BE2C (cell line): ENCODE measurements at places on chromosomes 7 and 10.
A peak's percentile ranks its signal among the peaks of the same experiment; 100 is the strongest.

- no peak for DNase-seq
Observed at GRCh38 chr10:51615764-51616298, 83.6 kb downstream of the CSTF2T start.

GRCh38 chr10:61605221-61605620, 57.5 kb upstream of the CABCOCO1 start:
- DNase-seq, result no peak

DNA sequence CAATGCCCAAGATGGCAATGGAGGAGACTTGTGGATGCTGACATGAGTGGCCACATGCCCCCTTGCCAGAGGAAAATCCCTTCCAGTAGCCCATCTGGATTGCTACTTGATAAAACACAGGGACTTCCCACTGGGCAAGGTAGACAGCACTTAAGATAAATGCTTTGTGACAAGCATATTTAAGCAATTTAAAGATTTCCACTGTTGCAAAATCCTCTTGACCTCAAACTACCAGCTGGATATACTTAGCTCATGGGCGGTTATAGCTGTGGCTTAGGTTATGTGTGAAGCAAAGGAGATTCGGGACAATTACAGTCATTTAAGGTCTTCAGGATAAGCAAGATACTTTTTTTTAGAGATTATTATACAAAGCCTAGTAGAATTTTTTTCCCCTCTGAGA, 238.1 kb downstream of the BMPER start:
- no peak for DNase-seq

GRCh38 chr7:101869026-101869900, 51.8 kb downstream of the CUX1 start:
- no peak for DNase-seq

- DNase-seq, result peak; percentile 60
Observed at GRCh38 chr10:86654411-86655172, at the start of gene OPN4. TSS of gene OPN4 (plus strand) at chr10:86654547. CDS start at chr10:86654784, 237 bp downstream.

DNA sequence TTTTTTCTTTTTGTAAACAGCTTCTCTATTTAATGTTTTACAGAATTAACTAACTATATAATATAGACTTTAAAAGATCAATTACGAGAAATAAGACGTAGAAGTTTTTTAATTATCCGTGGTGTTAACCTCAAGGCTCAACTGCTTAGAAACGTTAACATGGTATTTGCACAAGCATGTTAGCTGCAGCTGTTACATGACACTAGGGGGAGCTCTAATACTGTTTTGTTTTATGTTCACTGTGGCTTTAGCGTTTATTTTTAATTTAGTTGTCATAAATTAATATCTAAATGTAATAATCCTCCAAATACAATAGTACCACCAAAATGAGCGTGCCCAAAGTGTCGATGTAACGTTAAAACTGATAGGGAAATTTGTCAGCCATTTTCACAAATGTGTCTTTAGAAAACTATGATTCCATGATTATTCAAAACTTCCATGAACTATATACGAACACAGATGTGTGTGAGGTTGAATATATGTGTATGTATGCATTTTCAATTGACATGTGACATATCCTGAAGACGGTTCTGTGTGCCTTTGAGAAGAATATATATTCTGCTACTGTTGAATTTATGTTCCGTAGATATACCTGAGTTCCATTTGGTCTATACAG, 828.8 kb upstream of the MBL2 start:
- DNase-seq, result no peak

DNA sequence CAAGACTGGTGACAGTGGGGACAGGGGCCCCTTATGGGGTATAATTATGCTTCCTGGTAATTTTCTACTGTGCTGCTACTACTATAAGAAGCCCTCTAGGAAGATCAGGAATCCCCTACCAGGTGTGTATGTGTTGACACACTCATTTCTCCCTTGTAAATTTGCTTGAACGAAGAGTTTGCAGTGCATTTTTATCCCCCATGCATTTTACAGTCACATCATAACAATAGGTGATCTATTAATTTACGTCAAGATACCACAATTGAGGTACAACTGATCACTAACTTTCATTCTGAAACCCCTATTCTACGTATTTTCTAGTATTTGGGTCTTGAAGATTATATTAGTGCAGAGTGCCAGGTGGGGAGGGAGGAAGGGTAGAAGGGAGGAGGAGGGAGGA, 252.2 kb downstream of the NSUN6 start:
- no peak for DNase-seq

DNA sequence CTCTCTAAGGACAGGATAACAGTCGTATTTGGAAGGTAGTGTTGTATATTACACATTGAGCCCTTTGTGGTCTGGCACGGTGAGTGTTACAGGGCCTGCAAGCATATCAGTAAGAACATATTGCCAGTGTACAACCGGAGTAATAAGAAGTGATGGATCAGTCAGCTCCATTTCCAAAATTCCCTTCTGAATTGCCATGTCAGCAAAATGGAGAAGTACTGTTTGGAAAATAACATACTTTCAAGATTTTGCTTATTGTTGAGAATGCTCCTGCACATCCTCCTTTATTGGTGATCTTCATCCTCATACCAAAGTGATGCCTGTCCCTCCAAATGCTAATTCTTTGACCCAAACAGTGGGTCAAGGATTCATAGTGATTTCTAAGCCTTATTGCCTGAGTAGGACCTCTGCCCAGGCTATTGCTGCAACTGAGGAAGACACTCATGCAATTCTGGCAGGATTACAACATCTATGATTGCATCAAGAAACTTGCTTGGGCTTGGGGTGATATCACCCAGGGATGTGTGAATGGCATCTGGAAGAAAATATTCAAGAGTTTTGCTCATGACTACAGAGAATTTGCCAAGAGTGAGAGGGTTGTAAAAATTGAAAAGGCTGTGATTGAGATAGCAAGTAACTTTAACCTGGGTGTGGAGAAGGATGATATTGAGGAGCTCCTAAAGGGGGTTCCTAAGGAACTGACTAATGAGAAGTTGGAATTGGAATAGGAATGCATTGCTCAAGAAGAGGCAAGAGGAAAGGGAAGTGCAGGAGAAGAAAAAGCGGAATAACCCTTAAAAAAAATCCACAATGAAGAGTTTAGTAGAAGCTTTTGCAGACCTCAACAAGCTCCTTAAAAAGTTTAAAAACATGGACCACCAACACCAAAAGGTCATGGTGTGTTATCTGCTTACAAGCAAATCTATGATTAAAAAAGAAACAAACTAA, 452.2 kb upstream of the SORCS1 start:
- no peak for DNase-seq

- peak; percentile 46 for DNase-seq
Observed at GRCh38 chr10:91887272-91888076, 21.8 kb downstream of the FGFBP3 start.

GRCh38 chr7:69962186-69963065, 364.2 kb downstream of the AUTS2 start:
- peak; percentile 53 for DNase-seq

DNA sequence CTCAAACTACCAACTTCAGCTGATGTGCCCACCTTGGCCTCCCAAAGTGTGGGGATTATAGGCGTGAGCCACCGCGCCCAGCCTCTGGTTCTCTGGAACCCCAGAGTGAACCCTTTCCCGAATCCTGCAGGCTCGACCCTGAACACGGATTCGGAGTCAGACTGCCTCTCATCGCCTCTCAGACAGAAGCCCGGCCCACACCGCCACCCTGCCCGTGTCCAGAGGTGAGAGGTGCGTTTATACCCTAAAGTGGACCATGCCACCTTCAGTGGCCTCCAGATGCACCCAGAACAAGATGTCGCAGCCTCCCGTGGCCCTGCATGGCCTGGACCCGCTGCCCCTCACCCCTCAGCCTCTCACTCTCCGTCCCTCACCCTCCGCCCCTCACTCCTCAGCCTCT, 64.9 kb upstream of the GNA12 start:
- no peak for DNase-seq

DNA sequence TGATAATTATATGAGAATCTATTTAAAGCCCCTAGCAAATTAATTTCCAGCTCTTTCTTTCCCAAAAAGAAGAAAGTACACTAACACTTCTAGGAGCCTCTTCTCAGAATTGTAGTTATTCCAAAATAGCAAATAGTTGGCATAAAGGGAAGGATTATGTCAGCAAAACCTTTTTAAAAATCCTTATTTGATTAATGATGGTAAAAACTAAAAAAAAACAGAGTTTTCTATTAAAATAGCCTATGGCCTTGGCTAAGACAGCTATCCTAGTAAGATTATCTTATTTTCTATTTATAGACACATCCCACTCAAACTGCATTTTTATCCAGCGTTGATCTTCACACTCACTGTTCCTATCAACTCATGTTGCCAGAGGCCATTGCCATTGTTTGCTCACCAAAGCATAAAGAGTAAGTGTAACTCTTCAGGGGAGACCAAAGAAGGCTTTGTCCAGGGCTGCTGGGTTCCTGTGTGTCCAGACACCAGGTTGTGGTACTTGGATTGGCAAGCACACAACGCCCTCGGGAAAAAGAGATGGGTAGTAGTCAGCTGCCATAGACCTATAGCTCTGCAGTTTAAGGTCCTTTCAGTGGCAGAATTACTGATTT, 31.5 kb downstream of the ACTA2 start:
- peak; percentile 35 for DNase-seq

DNA sequence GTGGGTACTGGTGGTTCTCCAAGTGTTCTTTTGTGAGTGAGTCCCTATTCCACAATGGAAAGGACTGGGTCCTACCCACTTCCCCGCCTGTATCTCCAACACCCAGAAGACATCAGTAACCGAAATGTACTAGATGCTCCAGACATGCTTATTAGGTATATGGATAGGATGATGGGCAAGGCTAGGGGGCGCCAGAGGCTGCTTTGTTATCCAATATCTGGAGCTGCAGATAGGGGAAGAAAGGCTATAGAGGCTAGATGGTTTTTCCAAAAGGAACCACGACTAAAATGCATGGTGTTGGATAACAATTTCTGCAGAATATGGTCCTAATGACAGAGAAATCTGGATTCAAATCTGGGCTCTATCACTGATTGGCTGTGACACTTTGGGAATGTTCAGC, 56.2 kb upstream of the TM9SF3 start:
- DNase-seq, result peak; percentile 58

DNA sequence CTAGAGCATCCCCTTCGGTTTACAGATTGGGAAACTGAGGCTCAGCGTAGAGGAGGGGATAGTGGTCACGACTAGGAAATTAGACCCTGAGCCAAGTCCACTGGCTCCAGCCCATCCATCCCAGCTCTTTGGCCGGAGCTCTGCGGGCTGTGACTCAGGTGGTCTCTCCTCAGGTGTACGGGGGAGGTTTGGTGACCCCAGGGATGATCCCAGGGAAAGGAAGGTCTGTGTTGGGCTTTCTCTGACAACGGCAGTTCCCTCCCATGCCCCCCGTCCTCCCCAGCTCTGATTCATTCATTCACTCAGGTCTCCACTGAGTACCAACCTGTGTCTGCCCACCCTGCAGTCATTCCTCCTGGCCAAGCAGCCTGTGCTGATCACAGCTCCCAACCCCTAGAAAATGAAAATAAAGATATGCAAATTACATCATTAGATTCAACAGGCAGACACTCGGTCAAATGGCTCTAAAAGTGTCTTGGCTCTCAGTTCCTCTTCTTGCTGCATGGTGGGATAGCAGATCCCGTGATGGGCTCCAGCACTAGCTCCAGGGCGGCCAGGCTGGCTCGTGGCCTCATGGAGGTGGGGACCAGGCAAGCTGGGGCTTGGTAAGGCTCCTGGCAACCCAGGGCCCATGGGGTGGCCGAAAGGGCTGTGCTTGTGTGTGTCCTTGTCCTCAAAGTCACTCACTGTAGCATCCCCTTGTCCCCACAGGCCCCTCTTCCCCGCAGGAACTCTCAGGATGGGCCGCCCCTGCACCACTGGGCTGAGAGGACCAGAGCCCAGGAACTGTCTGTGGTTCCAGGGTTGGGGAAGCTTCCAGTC, 37.8 kb downstream of the CLRN3 start:
- no peak for DNase-seq

DNA sequence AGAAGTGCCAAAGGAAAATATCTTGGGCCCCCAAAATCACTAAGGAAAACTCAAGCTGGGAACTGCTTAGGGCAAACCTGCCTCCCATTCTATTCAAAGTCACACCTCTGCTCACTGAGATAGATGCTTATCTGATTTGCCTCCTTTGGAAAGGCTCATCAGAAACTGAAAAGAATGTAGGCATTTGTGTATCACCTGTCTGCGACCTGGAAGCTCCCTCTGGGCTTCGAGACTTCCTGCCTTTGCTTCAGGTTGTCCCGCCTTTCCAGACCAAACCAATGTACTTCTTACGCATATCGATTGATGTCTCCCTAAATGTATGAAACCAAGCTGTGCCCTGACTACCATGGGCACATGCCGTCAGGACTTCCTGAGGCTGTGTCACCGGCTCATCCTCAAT, 14.5 kb upstream of the LRRC72 start:
- DNase-seq, result no peak

- peak; percentile 23 for DNase-seq
Observed at GRCh38 chr10:103667356-103667755, 173.9 kb downstream of the NEURL1 start.

DNA sequence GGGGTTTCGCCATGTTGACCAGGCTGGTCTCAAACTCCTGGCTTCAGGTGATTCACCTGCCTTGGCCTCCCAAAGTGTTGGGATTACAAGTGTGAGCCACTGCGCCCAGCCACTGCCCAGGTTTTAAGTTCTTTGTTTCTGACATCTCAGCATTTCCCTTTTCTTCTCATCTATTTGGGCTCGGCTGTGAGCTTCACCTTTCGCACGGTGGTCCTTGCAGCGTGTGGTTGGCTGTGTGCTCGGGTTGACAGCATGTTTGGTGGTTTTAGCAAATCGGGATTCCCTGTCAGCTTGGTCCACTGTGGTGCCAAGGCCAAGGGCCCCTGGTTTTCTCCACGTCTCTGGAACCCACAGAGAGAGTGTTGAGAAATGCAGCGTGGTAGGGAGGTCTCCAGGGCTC, 138.8 kb downstream of the DNAJB6 start:
- no peak for DNase-seq

DNA sequence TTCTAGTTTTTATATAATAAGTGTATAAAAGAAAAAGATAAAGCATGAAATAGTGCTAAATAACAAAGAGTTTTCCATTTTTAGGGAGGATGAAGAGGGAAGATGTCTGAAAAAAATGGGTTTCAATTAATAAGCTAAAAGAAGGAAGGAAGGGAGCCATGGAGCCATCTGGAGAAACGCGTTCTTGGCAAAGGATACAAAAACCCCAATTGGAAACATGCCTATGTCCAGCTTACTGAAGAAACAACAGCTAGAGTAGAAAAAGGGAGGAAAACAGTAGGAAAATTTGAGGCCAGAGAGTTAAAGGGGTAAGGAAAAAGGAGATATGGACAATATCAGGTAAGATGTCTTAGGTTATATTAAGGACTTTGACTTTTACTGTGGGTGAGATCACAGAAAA, 416.2 kb upstream of the GHITM start:
- DNase-seq, result no peak

GRCh38 chr10:18886102-18886501, 162.5 kb upstream of the MALRD1 start:
- no peak for DNase-seq

- peak; percentile 45 for DNase-seq
Observed at GRCh38 chr10:35195361-35196306, 69.0 kb downstream of the CREM start.

DNA sequence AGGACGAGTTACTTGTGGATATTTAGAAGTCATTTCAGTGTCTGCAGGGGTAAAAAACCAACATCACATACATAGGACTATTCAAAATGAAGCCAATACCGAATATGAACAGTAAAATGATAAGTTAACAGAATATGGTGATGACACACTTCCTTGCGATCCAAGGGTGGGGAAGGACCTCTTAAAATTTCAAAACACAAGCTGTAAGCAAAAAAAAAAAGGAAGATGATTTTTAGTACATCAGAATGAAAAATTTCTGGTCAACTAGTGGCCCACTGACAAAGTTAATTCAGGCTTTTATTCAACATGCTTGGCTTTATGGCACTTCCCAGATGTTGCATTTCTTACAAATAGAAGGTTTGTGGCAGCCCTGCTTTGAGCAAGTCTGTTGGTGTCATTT, 19.0 kb upstream of the GALNTL5 start:
- DNase-seq, result no peak

GRCh38 chr10:6017781-6018354, 40.5 kb upstream of the IL15RA start:
- no peak for DNase-seq
